ENCODE measurements at places on chromosomes 3 and 15.
A peak's percentile ranks its signal among the peaks of the same experiment; 100 is the strongest.

GRCh38 chr3:129320825-129321487, 42.3 kb downstream of the HMCES start:
- no peak for DNase-seq

DNA sequence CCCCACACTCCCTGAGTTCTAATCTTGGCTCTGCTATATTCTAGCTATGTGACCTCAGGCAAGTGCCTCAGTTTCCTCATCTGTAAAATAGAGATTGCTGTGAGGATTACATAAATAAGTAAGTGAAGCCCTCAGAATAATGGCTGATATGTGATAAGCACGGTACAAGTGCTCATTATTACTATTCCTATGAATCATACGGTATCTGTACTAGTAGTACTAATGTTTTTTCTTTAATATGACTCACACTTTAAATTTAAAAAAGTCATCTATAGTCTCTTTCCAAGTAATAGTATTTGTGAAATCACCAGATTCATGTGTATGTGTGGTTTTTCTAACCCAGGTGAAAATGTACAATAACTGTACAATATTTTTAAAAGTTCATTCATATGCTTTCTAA, 58.7 kb downstream of the CLDN11 start:
- DNase-seq: no peak

GRCh38 chr3:192092388-192093005, 631.5 kb downstream of the PYDC2 start:
- DNase-seq: no peak

- peak; percentile 52 for DNase-seq
Observed at GRCh38 chr3:137588871-137589270, 175.2 kb upstream of the SOX14 start.

DNA sequence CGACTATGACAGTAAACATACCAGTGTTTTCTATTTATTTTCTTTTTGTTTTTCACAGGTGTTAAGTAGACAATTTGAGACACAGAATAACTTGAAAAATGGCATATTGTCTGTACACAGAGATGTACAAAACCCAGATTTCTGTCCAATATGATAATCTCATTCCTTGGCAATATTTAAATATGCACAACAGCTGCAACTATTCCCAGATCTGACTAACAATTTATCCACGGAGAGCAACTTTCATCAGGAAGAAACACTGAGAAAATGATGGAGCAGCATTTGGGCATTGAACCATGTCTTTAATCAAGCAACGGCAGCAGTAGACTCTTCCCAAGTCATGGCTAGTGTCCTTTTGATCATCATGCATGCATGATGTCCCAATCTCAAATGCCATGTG, 452.6 kb downstream of the ZPLD1 start:
- DNase-seq: no peak

DNA sequence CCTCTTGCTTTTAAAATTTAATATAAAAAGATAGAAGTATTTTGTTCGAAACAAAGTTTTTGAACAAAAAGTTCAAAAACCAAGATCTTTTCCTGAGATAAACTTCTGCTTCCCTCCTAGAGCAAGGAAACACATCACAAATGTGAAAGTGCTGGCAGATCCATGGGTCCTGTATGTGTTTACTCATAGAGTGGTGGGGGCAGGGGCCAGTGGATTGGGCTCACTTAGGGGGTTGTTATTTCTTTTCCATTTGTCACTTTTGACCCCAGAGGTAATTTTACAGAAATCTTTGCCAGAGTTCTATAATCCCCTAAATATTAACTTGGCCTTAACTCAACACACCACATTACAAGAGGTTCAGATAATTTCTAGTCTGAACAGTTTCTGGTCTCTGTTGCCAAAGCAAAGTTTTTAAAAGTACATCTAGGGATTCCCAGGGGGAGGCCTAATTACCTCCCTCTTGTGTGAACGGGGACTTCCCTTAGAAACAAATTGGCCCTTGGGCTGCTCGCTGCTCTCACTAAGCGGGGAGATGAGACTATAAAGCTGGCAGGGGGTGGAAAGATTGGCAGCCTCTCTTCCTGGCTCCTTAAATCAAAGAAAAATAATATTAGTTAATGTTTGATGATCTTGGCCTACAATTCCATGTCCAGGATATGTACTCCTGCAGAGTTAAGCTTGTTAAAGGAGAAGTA, 66.8 kb upstream of the PTX3 start:
- DNase-seq: no peak

DNA sequence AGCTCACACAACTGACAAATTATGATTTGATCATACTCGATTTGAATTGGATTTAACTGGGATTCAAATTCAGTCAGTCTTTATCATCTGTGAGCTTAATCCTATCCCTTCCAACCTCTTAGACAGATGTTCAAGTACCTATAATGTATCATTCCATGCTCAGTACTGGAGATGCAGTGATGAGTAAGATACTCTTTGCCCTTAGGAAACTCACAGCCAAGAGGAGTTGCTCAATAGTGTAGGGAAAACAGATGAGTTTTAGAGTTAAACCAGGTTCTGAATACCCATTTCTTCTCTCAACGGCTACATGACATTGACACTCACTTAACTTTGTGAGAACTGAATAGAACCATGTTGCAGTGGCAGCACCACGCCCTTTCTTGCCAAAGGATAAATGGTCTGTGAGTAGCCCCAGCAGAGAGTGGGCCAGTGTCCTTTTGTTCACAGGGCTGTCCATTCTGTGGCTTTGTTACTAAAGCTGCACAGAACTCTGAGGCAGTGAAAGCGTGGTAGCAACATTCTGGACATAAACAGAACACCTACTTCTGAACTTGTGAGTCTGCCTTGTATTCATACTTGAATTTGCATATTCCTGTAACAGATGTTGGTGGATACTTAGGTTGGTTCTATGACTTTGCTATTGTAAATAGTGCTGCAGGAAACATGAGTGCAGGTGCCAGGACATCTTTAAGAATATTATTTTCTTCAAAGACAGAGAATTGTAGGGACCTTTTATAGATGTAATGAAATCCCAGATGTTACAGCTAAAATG, 91.6 kb downstream of the RASA2 start:
- DNase-seq: no peak

- DNase-seq: no peak
Observed at GRCh38 chr3:46935989-46936558, 40.5 kb downstream of the CCDC12 start.

Data from SK-N-SH (cell line).